Kidney capillary endothelial cell (primary cell): ENCODE measurements at places on chromosomes 5 and 9.
A peak's percentile ranks its signal among the peaks of the same experiment; 100 is the strongest.

GRCh38 chr9:114327749-114328148, 1.9 kb upstream of the ORM2 start:
- DNase-seq: no peak

DNA sequence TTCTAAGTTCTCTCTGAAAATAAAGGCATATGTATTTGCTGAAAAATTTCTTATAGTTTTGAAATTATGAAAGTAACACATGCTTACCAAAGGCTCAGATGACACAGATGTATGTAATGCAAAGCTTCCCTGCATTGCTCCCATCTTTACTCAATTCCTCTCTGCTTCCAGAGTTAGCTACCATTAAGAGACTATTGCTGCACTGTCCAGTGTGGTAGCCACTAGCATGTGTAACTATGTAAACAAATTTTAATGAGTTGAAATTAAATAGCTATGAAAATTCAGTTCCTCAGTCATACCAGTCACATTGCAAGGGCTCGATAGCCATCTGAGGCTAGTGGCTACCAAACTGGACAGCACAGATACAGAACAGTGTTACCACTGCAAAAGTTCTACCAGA, 17.9 kb downstream of the FRMD3 start:
- no peak for DNase-seq

DNA sequence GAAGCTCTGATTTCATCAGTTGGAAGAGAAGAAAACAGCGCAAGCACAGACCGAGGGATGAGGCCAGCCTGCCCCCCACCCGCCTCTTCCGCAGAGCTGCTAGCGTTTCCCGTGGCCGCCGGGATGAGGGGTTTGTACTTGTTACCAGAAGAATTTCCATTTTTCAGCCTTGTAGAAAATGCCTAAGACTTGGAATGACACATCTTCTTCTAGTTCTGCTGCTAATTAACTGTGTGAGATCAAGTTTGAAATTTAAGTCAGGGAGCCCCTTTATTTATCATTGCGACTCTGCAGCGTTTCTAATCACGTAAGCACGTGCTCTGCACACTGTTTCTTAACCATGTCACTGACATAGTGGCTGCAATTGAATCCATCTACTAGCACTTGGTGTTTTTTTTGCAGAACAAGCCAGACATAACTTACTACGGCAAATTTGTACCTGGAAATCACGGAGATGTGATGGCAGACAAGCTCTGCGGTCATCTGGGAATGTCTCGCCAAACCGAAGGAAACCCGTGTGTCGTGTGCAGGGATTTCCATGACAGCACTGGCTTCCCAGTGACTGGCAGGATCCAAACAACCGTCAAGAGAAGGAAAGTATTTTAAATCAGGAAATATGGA, 41.8 kb upstream of the ROR2 start:
- no peak for DNase-seq

- no peak for DNase-seq
These were observed at the start of gene ABO for GRCh38 chr9:133275105-133276000. ABO (minus strand) TSS chr9:133275201.

DNA sequence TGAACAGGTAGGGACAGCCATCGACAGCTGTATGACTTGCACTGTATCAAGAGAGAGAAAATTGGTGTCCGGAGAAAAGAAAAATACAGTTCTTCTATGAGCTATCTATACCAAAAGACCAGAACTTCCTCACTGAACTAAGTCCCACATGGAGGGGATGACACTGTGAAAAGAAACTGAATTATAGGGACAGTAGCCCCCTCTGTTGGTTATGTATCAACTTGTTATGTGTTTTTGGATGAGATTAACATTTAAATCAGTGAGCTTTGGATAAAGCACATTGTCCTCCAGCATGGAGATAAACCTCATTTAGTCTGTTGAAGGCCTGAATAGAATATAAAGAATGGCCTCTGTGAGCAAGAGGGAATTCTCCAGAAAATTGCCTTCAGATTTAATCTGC, 176.6 kb upstream of the SH3GL2 start:
- DNase-seq: no peak

GRCh38 chr5:78300464-78301045, 6.1 kb upstream of the AP3B1 start:
- no peak for DNase-seq

DNA sequence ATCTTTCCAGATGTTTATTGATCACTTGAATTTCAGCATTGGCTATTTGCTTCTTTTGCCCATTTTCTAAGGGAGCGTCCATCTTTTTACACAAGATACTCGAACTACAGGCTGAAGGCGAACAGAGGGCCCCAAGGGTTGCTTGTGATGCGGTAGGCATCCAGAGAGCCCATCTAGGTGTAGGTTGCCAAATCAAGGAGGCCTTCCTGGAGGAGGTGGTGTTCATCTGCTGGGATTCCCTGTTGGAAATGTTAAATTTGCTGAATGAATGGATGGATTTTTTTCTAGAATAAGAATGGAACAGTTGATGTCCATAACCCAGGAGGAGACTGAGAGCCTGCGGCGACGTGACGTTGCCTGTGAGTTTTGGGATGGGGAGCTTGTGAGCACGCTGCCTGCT, 31.4 kb downstream of the LRSAM1 start:
- no peak for DNase-seq

- no peak for DNase-seq
These were observed 128.0 kb upstream of the KLF9 start for GRCh38 chr9:70542311-70542931.

GRCh38 chr5:176671890-176672747, 24.8 kb downstream of the TSPAN17 start:
- no peak for DNase-seq

DNA sequence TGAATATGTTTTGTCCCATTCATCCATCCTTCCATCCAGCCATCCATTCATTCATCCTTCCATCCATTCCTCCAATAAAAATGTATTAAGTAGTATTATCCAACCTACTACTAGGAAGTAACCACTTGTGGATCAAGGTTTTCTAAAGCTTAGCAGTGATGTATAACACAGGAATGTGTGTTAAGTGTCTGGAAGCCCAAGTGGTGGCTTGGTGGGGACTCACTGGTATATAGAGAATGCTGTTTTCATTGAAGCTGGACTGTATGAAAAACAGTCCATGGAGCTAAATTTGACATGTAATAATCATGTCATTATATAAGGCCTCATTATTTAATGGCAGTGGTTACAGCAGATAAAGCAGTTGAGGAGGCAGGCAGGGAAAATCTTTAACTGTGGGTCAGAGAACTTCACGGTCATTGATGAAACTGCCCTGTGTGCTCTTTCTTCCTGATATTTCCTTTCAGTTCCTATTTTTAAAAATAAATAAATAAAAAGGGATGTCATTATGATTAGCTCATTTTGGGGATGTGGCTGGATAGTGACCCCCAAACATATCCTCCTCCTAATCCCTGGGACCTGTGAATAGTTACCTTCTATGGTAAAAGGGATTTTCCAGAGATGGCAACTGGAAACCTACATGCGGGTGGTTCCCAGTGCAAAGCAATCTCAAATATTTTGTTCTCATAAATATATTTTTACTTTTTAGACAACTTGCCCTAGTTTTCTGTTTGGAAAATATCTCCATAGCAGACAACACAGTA, 82.3 kb downstream of the DAPK1 start:
- no peak for DNase-seq

- DNase-seq: no peak
These were observed 118.5 kb upstream of the CACNA1B start for GRCh38 chr9:137759117-137759516.

DNA sequence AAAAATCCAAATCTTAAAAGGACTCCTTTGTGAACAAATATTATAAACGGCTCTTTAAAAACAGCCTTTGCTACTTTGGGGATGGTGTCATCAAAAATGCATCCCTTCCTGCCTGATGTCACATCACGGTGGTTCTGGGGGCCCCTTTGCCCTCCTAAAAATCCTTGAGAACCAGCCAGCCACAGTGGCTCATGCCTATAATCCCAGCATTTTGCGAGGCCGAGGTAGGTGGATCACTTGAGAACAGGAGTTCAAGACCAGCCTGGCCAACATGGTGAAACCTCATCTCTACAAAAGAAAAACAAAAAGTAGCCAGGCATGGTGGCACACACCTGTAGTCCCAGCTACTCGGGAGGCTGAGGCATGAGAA, 43.9 kb downstream of the FNBP1 start:
- no peak for DNase-seq

GRCh38 chr5:177455036-177455660, 8.5 kb downstream of the PRR7 start:
- peak; percentile 53 for DNase-seq

DNA sequence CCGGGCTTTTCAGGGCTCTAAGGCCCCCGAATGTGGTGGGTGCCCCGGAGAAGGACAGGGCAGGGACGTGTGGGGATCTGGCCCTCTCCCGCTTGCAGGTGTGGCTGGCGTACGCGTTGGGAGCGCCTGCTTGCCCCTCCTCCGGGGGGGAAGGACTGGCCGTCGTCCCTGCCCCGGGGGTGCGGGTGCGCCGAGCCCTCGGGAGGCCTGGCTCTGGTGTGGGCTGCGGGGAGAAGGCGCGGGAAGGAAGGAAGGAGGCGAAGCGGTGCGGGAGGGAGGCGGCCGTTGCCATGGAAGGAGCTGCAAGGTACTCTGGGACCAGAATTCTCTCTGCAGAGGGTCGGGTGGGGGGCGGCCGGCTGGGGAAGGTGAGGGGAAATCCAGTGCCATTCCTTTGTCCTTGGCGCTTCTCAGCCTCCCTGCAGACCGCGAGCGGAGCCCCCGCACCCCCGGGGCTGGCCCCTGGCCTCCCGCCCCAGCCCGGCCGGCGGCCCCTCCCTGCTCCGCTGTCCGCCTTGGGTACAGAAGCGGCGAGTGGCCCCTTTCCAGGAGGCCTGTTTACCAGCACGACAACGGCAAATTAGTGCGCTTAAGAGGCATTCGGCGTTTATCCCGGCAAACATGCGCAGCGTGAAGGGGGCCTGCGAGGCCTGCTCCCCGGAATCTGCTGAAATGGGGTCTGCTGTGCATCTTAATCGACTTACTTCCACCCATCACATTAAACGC, 67.1 kb upstream of the UNC5A start:
- DNase-seq: no peak

DNA sequence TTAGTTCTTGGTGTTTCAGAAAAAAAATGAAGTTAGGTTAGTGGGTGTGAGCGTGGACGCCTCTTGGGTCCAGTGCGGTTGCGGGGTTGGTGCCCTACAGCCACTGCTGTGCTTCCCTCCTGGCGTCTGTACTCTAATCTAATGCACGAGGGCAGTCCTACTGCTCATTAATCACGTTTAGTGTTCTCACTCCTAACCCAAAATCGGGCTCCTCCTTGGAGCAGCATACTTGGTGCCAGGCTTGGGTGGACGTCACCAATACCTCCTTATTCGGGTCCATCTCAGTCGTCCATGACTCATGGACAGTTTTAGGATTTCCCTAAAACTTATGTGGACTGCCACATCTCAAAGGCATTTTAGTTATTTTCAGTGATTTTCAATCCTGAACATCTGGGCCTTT, 41.6 kb downstream of the TRIO start:
- no peak for DNase-seq

- DNase-seq: no peak
These were observed 45.5 kb downstream of the GPBP1 start for GRCh38 chr5:57219386-57219785.

GRCh38 chr9:119400606-119401005, 31.4 kb upstream of the BRINP1 start:
- DNase-seq: no peak

DNA sequence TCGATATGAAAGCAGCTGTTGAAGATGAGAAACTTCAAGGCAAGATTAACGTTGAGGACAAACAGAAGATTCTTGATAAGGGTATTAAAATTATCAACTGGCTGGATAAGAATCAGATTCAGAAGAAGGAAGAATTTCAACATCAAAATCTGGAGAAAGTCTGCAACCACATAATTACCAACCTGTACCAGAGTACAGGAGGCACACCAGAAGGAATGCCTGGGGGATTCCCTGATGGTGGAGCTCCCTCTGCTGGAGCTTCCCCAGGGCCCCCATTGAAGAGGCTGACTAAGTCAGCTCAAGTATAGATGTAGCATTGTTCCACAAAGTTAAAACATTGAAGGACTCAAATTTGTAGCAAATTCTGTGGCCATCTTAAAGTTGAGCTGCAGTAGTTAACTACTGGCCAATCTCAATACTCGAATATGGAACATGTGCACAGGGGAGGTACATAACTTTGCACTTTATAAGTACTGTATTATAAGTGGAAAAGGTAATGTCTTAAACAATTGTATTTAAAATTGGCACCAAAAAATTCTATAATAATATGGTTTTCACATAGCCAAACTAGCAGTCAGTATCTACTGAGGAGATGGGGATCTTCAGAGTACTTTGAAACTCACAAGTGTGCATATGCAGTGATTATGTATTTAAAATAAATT, 237.5 kb downstream of the CHSY3 start:
- DNase-seq: peak; percentile 4

- no peak for DNase-seq
These were observed 24.5 kb downstream of the LHFPL2 start for GRCh38 chr5:78624011-78624541.

DNA sequence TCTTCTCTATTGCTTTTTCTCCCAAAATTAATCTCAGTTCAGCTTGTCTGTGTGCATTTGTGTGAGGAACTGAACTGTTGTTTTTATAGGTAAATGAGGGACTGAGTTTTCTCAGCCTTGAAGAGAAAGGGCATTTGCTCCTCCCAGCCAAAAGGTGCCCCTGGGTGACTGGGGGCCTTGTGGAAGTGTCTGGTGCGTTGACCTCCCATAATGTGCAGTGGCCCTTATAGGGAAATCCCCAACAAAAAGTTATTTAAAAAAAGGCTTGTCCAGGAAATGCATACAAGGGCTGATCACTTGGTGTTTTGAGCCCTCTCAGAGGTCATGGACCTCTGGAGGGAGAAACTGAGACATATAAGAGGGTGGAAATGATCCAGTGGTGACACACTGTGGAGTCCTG, 239.7 kb upstream of the KLF9 start:
- DNase-seq: no peak

GRCh38 chr9:131037335-131038255, 28.6 kb downstream of the LAMC3 start:
- no peak for DNase-seq

DNA sequence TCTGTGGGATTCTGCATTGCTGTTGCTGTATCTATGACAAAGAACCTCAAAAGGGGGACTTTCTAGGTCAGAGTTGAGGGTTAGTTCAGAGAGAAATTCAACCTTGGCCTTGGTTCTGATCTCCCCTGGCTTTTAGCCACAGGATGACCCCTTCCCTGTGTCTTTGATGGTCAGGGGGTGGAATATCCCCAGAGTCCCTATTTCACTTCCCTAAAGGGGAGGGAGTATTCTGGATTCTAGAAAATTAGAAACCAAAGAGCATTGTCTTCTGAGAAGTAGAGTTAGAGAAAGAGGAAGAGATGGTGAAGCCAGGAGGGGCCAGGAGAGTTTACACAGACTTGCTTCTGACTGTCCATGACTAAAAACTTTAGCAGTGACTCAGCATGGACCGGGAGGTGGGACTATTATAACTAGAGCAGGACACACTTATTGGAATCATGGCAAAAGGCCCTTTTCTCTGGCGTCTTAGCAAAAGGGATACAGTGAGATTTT, 56.2 kb upstream of the LPAR1 start:
- DNase-seq: no peak

- DNase-seq: no peak
These were observed 159.5 kb upstream of the ERCC6L2 start for GRCh38 chr9:95715868-95716435.

DNA sequence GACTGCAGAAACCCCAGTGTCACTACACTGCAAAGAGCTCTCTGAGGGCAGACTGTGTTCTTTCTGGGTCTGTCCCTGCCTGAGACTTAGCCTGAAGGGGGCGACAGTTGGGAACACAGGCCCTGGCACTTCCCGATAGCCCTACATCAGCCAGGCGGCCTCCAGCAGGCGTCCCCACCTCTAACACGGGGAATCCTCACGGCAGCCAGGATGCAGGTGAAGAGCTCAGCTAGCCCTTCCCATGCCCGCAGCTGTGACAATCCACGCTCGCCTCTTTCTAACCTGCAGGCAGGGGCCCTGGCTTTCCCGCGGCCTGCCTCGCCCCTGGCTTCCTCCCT, 5.9 kb downstream of the MED22 start:
- no peak for DNase-seq
